ENCODE measurements at places on chromosomes 16 and 17.

DNA sequence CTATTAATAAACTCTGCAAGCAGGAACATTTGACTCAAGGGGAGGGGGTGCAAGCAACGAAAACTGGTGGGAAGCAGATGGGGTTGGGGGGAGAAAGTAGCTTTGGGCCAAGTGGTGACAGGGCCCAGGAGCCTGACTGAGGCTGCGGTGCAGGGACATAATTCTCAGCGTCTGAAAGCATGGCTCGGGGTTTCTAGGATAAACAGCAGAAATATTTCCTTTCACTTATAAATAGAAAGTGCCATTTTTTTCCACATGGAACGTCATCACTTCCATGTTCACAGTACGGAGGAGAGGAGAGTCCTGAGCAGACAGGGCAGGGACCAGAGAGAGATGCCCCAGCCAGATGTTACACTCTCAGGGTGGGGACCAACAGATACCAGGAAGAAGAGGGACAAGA, 197.1 kb downstream of the ZFHX3 start:
- DNase-seq: no peak

- DNase-seq: no peak
Observed at GRCh38 chr17:82092995-82093751, 4.9 kb downstream of the FASN start.

- peak; percentile 99 for DNase-seq
Observed at GRCh38 chr17:18857864-18858566, at the start of gene PRPSAP2. TSS of gene PRPSAP2 (plus strand) at chr17:18858131. CDS start at chr17:18865834, 7,703 bp downstream.

- no peak for DNase-seq
Observed at GRCh38 chr16:66728804-66729203, 22.6 kb downstream of the DYNC1LI2 start.

- no peak for DNase-seq
Observed at GRCh38 chr17:49356320-49356719, 5.7 kb downstream of the ZNF652 start.

GRCh38 chr16:29738514-29738913, 7.3 kb downstream of the C16orf54 start:
- no peak for DNase-seq

GRCh38 chr16:5653789-5654188, 556.2 kb upstream of the EEF2KMT start:
- DNase-seq: no peak

GRCh38 chr17:48382989-48383388, 47.0 kb downstream of the SKAP1 start:
- no peak for DNase-seq

GRCh38 chr17:73838815-73839214, 194.6 kb upstream of the SDK2 start:
- no peak for DNase-seq

Data from H9 (cell line).